ENCODE measurements at places on chromosomes 3 and 15. TPM values are rescaled to one million over a fixed set of nuclear protein-coding genes. Genes with fewer than 3 reads are reported as not detected.

The TOPAZ1 gene
- not detected for total RNA-seq

The RAB11A gene
- total RNA-seq: 161 TPM

The ROPN1 gene
- total RNA-seq: not detected

The SNTN gene
- total RNA-seq: not detected

The PTPN23 gene
- total RNA-seq: 35.1 TPM

The ITIH4 gene
- total RNA-seq: 3.1 TPM

The AGBL1 gene
- not detected for total RNA-seq

DNA sequence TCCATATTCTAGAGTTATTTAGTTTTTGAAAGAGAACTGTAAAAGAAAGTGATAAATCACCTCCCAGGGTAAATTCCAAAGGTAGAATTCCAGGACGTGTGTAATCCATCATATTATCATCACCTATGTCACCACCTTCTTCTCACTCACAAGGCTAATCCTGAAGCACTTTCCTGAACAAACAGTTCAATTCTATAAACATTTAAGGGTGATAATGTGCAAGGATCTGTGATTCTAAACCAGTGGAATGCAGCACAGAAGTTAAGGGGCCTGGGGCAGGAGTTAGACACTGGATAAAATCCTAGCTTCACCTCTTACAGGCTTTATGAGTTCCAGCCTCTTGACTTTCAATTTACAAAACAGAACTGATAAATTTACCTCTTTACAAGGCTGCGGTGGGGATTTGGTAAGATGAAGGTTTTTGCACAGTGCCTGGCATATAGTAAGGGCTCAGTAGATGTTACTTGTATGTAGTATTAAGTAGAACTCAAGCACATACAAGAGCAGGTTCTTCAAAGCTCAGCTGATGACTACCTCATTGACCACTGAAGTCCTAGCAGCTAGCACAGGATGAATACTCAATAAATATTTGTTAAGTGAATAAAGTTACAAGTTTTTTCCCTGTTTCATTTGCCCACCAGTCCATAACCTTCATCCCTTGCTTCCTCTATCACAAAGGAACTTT is 47.3 kb upstream of the CCDC80 start:
- H3K4me3 ChIP-seq: no peak overlapping the region
- DNase-seq: no peak
- H3K4me1 ChIP-seq: peaks cover 12% of the 10 kb centered on the region
- peaks cover 11% of the 10 kb centered on the region for H3K27me3 ChIP-seq
- no peak overlapping the region for H3K27ac ChIP-seq
- peaks cover 8% of the 10 kb centered on the region for H3K36me3 ChIP-seq

- peak overlapping the region; percentile 75 for H3K4me3 ChIP-seq
- H3K4me1 ChIP-seq: peaks cover 74% of the 10 kb centered on the region
- H3K27me3 ChIP-seq: no peaks in the 10 kb centered on the region
- DNase-seq: no peak
- H3K27ac ChIP-seq: peak overlapping the region; percentile 82
Measured at GRCh38 chr15:55254916-55255679, 34.5 kb downstream of the RAB27A start.

DNA sequence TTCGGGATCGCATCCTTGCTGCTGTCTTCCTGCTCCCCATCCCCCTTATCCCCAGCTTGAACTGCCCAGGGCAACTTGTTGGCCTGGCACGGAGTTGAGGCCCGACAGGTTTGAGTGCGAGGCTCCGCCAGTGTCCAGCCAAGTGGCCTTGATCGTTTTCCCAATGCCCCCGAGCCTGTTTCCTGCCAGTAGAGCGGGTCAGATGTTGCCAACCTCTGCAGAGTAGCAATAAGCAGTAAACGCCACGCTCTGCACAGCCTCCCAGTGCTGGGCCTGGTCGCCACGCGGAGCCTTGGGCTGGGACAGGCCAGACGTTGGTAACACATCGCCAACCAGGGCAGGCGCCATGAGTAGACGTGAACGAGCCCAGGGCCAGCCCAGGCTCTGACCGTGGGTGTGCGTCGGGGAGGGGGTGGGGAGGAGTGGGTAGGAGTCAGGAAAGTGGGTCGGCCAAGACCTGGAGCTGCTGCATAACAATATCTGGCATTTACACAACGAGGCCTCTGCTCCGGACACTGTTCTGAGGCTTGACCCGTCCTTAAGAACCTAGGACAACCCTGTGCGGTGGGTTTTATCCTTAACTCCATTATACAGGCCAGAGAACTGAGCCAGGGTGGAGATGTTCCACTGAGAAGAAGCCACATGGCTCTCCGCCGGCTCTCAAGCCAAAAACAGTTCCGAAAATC is 444 bp upstream of the ABHD14A start:
- peak overlapping the region; percentile 90 for H3K27ac ChIP-seq
- no peak for DNase-seq

GRCh38 chr3:133374708-133375402 is 25.0 kb upstream of the BFSP2 start:
- peaks cover 4% of the 10 kb centered on the region for H3K27me3 ChIP-seq
- no peak overlapping the region for H3K4me3 ChIP-seq
- H3K4me1 ChIP-seq: no peaks in the 10 kb centered on the region
- DNase-seq: no peak
- no peak overlapping the region for H3K27ac ChIP-seq
- H3K36me3 ChIP-seq: no peaks in the 10 kb centered on the region

DNA sequence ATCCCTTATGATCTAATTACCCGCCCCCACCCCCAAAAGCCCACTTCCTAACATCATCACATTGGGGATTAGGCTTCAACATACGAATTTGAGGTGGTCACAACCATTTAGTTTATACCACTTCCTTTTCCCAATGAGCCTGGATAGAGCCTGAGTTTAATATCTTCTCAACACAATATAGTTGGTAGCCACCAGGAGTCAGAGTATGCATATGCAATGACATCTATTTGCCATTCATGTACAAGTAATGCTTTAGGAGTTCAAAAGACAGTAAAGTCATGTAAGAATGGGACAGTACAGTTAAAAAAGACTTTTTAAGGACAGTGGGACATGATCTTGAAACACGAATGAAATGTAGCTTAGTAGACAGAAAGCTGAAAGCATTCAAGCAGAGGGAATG is 172.4 kb downstream of the DCLK3 start:
- no peak for DNase-seq
- H3K36me3 ChIP-seq: no peaks in the 10 kb centered on the region
- no peak overlapping the region for H3K27ac ChIP-seq
- no peaks in the 10 kb centered on the region for H3K27me3 ChIP-seq

DNA sequence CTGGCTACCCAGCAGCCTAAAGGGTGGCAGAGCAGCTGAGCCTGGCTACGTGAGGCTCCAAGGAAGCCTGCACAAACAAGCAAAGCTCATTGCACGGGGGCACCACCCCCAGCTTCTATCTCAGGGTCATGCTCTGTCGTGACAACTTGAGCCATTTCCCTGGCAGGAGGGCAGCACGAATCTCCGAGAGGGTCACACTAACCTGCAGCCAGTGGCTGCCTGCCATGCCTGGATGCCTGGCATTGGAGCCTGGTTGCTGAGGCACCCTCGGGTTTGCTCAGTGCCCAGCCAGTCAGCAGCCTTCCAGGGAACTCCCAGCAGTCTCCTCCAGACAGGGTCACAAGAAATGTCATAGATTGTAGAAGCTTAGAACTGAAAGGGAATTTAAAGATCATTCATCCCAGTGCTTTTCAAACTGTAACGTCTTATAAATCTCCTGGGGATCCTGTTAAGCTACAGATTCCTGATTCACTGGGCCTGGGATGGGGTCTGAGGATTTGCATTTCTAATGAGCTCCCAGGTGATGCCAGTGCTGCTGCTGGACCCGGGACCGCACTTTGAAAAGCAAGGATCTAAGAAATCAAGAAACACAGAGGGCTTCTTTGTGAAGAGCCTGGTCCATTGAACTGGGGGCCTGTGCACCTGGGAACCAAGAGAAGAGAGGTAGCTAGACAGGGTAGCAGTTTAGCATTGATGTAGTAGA is 48.4 kb downstream of the TMEM266 start:
- H3K4me1 ChIP-seq: no peaks in the 10 kb centered on the region
- no peak overlapping the region for H3K27ac ChIP-seq
- no peak for DNase-seq
- H3K36me3 ChIP-seq: no peaks in the 10 kb centered on the region
- H3K27me3 ChIP-seq: peaks cover 12% of the 10 kb centered on the region

GRCh38 chr15:63015618-63016017 is 26.9 kb upstream of the TPM1 start:
- DNase-seq: no peak
- H3K4me1 ChIP-seq: peaks cover 8% of the 10 kb centered on the region
- H3K27ac ChIP-seq: no peak overlapping the region
- no peak overlapping the region for H3K4me3 ChIP-seq
- H3K36me3 ChIP-seq: no peaks in the 10 kb centered on the region

GRCh38 chr15:41556677-41557076 is 2.3 kb upstream of the TYRO3 start:
- peaks cover 19% of the 10 kb centered on the region for H3K4me1 ChIP-seq
- H3K27me3 ChIP-seq: peaks cover 43% of the 10 kb centered on the region
- peaks cover 2% of the 10 kb centered on the region for H3K36me3 ChIP-seq
- H3K27ac ChIP-seq: peak overlapping the region; percentile 10
- no peak overlapping the region for H3K4me3 ChIP-seq

DNA sequence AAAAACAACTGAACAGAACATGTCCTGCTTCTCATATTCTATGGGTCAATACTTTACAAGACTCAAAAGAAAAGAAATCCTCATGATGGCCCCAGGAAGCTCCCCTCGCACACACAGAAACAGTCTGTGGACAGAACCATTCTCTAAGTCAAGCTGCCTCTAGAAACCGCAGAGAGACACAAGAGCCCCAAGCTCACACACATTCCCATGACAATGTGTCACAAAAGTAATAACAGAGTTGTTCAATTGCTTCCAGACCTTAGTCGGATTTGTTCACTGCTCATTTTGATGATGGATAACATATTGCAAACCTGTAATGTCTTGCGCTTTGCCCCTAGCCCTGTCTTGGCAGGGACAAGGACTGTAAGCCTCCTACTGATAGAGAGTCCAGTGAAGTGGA is 60.9 kb downstream of the UMPS start:
- DNase-seq: no peak
- no peaks in the 10 kb centered on the region for H3K36me3 ChIP-seq
- H3K4me1 ChIP-seq: peaks cover 18% of the 10 kb centered on the region
- H3K4me3 ChIP-seq: no peak overlapping the region
- H3K27ac ChIP-seq: no peak overlapping the region

GRCh38 chr15:74402873-74403587 is 30.7 kb downstream of the SEMA7A start:
- peaks cover 89% of the 10 kb centered on the region for H3K4me1 ChIP-seq
- H3K27ac ChIP-seq: peak overlapping the region; percentile 85
- no peaks in the 10 kb centered on the region for H3K27me3 ChIP-seq
- peak; percentile 70 for DNase-seq
- peak overlapping the region; percentile 75 for H3K4me3 ChIP-seq

DNA sequence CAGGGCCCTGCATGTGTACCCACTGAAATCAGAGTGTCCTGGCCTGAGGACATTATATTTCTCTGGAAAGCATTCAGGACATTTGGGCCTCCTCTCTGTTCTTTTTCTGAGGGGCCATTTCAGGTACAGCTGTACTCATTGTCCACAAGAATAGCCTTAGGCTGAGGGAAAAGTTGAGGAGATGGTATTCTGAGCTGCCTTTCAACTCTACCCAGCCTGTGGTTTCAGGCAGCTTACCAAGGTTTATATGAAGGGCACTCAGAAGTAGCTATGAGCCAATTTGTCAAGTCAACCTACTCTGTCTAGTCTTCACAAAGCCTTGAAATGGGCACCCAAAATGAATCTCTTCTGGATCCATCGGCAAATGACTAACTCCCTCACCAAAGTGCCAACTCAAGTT is 9.4 kb downstream of the ATP13A4 start:
- no peak overlapping the region for H3K4me3 ChIP-seq
- H3K4me1 ChIP-seq: no peaks in the 10 kb centered on the region
- no peak for DNase-seq
- no peaks in the 10 kb centered on the region for H3K36me3 ChIP-seq

GRCh38 chr15:39172380-39173281 is 408.2 kb upstream of the THBS1 start:
- H3K27me3 ChIP-seq: peaks cover 14% of the 10 kb centered on the region
- no peak overlapping the region for H3K27ac ChIP-seq
- no peaks in the 10 kb centered on the region for H3K4me1 ChIP-seq

DNA sequence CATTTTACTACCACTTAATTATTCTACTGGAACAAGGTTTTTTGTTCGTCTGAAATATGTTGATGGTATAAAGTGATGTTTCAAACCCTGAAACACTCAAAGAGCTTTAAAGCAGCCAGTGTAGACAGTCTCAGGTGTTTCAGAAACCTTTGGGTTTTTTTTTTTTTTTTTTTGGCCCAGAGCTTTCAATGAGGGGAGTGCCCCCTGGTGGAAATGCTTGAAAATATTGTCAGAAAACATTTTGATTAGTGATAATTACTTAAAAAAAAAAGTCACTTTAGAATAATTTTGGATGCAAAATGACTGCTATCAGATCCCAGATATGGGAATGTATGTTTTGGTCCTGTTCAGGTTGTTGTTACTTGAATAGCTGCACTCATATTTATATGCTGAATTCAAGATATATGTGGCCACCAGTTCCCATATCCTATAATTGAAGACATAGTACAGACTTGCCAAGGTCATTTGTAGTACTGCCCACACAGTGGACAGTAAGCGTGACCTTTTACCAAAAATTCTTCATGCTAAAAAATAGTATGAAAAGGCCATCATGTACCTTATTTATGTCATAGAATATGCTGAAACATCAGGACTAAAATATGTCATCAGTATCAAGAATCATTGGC is 35.9 kb downstream of the SATB1 start:
- no peak for DNase-seq
- no peak overlapping the region for H3K4me3 ChIP-seq
- peaks cover 81% of the 10 kb centered on the region for H3K4me1 ChIP-seq
- peaks cover 62% of the 10 kb centered on the region for H3K36me3 ChIP-seq

- H3K4me3 ChIP-seq: no peak overlapping the region
- no peaks in the 10 kb centered on the region for H3K4me1 ChIP-seq
- H3K27ac ChIP-seq: no peak overlapping the region
- no peak for DNase-seq
- H3K27me3 ChIP-seq: no peaks in the 10 kb centered on the region
- H3K36me3 ChIP-seq: no peaks in the 10 kb centered on the region
Measured at GRCh38 chr3:178498871-178499270, 37.4 kb upstream of the KCNMB2 start.

- no peak for DNase-seq
- peaks cover 16% of the 10 kb centered on the region for H3K4me1 ChIP-seq
- peaks cover 5% of the 10 kb centered on the region for H3K36me3 ChIP-seq
- no peak overlapping the region for H3K4me3 ChIP-seq
- H3K27ac ChIP-seq: no peak overlapping the region
- no peaks in the 10 kb centered on the region for H3K27me3 ChIP-seq
Measured at GRCh38 chr15:85564686-85565085, 184.3 kb downstream of the AKAP13 start.

DNA sequence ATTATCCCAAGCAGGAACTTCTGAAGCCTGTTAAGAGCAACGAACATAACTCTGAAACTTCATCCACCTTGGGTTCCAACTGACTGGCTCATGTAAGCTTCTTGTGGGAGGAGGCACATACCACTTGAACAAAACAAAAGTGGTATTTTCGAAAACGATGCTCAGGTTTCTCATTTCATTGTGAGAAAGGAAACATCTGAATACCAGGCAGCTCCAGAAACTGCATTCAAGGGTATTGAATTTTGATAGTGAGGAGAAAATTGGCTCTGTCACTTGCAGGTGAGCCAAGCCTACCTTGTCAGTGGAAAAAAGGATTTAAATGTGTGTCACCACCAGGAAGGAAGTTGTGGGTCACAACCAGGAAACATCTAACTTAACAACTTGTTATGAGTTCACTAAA is 218.1 kb upstream of the SATB1 start:
- no peaks in the 10 kb centered on the region for H3K27me3 ChIP-seq
- DNase-seq: no peak
- H3K4me3 ChIP-seq: no peak overlapping the region
- H3K36me3 ChIP-seq: peaks cover 49% of the 10 kb centered on the region
- H3K27ac ChIP-seq: peak overlapping the region; percentile 57
